Ovary (tissue), 10 donors: ENCODE measurements at places on chromosomes 2 and 18.

GRCh38 chr2:16756831-16757644 is 91.4 kb upstream of the CYRIA start:
- peak; percentile 89 for DNase-seq

GRCh38 chr2:119126650-119127049 is 31.9 kb downstream of the C1QL2 start:
- no peak for DNase-seq

GRCh38 chr2:2575870-2576386 is 244.9 kb upstream of the MYT1L start:
- DNase-seq, result no peak

- DNase-seq, result no peak
These were observed 1671.1 kb upstream of the NXPH2 start for GRCh38 chr2:140451324-140451723.

- DNase-seq, result no peak
These were observed 34.9 kb downstream of the G6PC2 start for GRCh38 chr2:168935810-168936581.

DNA sequence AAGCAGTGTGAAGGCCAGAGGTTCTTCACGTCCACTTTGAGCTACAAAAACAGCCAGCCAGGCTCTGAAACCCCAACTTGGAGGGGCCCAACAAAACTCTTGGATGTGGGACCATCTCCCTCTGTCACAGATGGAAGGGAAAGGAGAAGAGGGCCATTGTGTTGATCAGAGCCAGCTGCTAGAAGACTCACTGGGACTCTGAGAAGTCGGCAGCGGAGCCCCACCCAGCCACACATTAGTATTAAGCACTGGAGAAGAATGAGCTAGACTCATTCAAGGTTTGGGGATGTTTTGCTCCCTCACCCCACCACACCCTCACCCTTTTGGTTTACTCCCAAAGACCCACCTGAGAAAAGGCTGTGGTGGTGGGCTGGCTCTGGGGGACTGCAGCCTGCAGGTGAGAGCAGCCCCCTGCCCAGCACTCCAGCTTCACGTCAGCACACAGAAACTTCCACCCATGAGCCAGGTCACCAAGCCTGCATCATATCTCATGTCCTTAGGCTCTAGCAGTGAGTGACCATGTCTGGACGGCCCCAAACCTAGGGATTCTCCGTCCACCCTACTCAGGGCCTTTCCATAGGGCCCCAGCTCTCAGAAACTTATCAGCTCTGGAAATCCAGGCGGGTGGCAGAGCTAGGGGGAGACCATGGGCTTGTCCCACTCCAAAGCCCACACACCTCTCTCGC is 12.6 kb downstream of the TEX51 start:
- DNase-seq, result no peak

GRCh38 chr18:26307161-26307773 is 81.0 kb downstream of the TAF4B start:
- no peak for DNase-seq
